Keratinocyte (primary cell): ENCODE measurements at places on chromosomes 4 and X.

GRCh38 chr4:2296631-2297601 is 35.0 kb upstream of the MXD4 start:
- no peak for DNase-seq

DNA sequence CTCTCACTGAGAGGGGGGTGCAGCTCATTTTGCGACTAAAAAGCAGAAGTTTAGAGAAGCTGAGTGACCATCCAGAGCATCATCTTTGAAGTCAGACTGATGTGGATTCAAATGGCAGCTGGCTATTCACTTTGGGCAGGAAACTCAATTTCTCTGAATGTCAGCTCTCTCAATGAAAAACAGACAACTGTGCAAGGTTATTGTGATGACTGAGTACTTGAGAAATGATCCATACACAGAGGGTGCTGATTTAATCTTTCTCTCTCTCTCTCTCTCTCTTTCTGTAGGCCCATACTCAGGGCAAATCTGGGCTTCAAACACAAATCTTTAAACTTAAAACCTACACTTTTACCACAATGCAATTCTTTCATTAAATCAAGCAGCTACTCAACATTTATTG is 185.8 kb upstream of the SLIT2 start:
- no peak for DNase-seq

- no peak for DNase-seq
Measured at GRCh38 chr4:142156256-142156655, 519.9 kb downstream of the IL15 start.

GRCh38 chrX:110050901-110051300 is 48.0 kb downstream of the TMEM164 start:
- no peak for DNase-seq

DNA sequence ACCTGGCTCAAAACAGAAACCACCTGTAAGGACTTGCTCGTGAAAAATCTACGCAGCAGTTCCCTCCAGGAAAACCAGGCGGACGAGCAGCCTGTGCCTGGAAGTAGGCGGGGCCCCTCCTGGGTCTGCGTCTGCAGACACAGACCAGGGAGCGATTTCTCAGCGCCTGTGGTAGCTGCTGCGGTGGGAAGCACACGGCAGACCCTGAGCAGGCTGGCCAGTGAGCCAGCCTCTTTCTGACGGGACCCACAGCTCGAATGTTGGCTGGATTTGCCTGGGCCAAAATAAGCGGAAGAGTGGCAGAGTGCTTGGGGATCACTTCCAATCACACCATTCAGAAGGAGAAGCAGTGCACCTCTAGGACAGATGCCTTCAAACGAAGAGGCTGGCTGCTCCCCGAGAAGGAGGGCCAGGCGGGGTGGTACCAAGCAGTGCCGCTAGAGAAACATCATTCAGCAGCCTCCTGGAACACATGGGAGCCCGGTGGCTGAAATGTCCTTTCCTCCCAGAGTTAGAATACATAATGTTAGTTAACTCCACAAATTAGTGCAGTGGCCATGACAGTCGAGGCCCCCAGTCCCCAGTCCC is 85.9 kb downstream of the GATB start:
- DNase-seq: peak; percentile 26

DNA sequence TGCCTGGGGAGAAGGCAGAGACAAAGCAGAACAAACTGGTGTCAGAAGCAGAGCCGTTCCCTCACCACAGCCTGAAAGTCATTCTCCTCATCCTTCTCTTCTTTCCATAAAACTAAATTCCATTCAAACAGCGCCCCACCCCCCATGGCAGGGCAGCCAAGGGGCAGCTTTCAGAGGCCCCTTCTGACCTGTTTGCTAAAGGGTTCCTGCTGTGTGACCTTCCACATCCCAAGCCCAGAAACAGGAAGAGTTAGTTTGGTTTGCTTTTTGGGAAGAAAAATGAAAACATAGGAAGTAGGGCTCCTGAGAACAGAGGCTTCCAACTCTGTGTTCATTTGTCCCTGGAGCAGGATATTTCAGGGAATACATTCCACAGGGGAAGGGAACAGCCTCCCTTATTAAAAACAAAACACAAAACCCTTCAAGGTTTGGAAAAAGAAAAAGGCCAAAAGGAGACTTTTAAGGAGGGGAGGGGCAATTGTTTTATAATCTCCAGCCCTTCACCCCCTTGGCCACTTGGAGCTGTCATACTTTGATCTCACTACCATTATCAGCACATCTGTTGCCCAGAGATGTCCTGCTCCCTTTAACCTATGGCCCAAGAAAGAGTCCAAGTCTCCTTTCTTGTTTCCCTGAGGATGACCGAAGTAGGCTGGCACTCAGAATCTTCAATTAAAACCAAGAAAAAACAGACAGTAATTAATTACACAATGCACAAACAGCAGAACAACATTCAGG is 25.3 kb downstream of the STARD8 start:
- DNase-seq: no peak

DNA sequence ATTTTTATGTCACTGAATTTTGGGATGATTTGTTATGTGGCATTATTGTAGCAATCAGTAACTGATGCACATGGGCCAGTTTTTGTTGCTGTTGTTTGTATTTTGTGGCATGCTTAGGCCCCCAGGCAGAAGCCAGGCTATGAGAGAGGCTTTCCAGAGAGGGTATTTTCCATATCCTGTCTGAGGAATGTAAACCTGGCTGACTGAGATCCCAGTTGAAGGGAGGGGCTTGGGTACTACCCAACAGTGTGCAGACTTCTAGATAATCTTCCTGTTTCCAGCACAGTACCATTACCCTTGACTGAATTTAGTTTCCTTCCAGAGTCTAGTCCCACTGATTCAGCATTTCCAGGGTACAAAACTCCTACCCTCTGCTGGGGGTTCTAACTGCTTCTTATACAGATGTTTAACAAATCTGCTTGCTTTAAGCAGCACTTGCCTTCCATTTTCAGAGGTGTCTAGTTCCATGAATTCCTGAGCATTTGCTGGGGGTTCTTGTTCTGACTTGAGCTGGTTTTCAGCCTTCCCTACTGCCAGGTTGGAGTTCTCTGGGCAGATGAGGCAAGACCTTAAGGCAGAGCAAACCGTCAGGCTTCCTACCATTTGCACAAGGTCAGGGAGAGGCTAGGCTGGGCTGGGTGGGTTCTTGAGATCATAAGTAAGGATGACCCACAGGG is 104.7 kb upstream of the EGFL6 start:
- no peak for DNase-seq

DNA sequence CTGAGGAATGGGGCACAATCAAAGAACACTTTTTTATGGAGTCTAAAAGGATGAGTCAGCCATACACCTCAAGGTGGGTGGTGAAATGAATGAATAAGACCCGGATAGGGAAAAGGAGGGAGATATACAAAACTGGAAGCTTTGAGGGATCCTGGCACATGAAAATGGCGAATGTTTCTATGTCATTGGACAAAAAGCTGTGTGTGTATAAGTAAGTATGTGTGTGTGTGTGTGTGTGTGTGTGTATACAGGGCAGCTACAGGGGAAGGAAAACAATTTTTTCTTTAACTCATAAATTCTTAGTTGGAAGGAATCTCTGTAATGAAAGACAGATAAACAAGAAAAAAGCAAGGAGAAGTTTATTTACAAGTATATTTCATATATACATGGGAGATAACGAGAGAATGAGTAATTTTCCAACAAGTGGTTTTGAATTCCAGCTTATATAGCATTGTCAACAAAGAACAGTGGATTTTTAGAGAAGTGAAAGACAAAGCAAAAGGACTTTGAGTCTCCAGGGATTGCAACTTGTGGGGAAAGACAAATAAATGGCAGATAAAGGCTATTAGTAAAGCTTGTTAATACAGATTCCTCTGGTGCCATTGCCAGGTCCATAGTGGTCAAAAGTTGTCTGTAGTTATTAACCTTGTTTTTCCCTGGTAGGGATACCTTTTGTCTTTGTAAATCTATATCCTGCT is 99.7 kb downstream of the MMRN1 start:
- no peak for DNase-seq

- peak; percentile 33 for DNase-seq
Measured at GRCh38 chr4:61511716-61512488, 311.8 kb downstream of the ADGRL3 start.

DNA sequence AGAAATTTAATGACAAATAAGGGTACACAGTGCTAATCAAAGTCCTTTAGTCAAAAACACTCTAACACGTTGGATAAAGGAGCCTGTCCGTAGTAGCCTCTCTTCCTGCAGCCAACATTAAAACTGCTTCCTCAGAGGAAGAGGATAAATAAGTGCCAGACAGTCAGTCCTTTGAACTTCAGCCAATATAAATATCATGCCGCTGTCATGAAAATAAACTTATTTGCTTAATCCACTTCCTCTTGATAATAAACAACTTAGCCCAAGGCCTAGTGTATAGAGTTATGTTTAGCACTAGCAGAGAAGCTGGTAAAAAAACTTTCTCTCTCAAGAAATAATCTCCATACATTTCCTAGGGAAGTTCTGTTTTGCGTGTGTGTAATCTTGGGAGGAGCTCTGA is 196.7 kb downstream of the HS3ST1 start:
- DNase-seq: no peak

- no peak for DNase-seq
Measured at GRCh38 chr4:150886597-150886996, 128.5 kb downstream of the LRBA start.

- DNase-seq: no peak
Measured at GRCh38 chrX:78029663-78030062, 60.2 kb upstream of the PGAM4 start.

GRCh38 chrX:31178769-31179125 is 106.9 kb upstream of the FTHL17 start:
- no peak for DNase-seq

DNA sequence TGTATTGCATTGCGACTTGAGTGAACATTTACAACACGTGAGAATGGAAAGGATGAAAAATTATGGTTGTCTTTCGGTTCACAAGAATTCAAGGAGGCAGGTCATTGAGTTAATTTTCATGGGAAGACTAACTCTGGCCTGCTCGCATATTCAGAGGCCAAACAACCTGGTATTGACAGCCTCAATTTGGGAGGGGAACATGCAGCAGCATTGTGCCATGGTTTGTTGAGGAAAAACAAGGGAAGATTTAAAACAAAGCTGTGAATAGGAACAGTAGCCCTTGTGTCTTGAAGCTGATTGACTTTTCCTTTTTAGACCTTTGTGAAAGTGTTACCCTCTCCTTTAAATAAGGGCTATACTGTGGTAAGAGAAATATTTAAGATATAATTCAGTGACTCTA is 31.9 kb downstream of the FAT4 start:
- no peak for DNase-seq

DNA sequence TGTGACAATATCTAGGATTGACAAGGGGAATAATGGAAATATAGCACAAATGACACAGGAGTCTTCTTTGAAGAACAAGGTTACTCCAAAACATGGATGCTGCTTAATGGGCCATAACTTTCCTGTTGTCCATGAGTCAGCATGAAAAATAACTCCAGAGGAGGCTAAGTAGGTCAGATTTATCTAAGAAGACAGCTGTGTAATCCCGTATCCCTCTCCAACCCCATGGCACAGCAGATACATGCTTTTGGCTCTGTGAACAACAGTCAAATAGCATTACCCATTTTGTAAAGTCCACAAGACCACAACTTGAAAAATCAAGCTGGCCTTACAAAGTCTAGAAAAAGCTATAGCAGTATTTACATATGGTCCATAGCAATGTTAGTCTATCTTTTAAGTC is 2.1 kb upstream of the TMEM131L start:
- DNase-seq: no peak

- DNase-seq: no peak
Measured at GRCh38 chrX:50343917-50344316, 126.7 kb downstream of the DGKK start.

DNA sequence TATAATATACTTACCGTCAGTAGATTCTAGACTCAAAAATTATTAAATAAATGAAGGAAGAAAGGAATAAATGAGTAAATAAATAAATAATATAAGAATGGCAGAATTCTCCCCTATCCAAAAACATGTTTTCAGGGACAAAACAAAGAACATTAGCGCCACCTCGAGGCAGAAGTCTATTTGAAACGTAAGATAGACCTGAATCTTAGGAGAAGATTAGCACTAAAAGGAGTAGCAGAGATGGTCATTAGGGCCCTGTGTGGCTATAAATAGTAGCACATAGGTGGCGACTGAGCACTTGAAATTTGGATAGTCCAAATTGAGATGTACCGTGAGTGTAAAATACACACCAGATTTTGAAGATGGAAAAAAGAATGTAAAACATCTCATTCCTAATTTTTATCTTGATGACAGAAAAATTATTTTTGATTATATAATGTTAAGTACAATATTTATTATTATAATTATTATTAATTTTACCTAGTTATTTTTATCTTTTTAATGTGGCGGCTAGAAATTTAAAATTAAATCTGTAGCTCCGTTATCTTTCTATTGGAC is 24.3 kb upstream of the SRD5A3 start:
- DNase-seq: peak; percentile 25

DNA sequence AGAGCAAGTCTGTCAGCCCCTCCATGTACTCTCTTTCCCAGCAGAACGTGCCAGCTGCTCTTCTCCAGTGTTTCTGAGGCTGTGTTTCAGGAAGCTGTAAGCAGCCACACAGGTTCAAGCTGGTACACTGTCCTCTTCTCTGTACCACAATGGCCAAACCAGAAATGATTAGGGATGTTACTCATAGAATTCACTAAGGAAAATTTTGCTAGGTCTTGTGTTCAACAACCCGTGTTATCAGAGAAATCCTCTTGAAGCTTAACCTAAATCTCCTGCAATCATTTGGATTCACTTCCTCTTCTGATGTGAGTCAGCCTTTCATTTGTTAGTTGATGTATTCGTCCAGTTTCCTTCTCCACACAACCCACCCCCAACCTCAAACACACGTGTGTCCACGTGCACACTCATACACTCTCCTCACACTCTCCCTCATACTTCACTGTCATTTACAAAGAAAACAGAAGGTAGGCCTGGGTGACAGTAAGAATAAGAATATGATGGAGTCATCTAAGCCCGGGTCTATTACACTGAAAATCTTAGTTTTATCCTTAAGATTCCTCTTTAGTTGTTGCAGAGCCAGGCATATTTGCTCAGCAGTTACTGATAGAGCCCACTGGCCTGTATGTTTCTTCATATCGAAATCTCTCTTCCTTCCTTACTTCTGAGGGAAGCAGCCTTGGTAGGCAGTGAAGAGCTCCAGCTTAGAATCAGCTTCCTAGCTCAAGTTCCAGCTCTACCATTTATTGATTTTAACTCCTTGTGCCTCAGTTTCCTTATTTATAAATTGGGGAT is 63.4 kb downstream of the DCUN1D4 start:
- DNase-seq: no peak

DNA sequence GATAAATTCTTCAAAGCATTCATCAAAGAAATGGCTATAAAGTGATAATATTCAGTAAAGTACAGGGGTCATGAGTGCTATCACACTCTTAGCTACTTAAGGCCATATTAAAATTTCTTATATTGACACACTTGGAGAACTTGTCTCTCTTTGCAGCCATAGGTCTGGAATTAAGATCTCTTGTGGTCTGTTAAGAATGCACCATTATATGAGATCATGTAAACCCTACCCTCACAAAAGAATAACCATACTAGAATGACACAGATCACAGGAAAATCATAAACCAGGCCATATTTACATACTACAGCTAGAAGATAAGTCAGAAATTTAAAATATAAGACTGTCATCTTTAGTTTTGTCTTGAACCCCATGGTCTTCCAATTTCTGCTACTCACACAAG is 434.3 kb downstream of the PDGFC start:
- no peak for DNase-seq
